Epithelial cell of esophagus (primary cell): ENCODE measurements at places on chromosomes 7 and 10.

DNA sequence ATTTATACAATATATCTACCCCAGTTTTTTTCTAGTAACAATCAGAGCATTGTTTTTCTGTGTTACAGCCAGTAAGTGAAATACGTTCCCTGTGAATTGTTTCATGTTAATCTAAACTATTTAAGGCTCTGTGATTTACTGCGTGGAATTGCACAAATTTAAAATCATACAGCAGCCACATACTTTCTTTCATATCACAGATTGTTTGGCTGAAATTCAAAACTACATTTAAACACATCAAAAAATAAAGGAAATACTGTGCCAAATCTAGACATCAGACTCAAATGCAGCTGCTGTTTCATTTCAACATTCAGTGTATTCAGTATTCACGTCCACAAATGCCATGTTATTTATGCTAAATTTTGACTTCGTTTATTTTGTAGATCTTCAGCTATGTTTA, 242.6 kb upstream of the HGF start:
- no peak for DNase-seq

- no peak for DNase-seq
These were observed 33.7 kb downstream of the SCRN1 start for GRCh38 chr7:29955799-29956486.

DNA sequence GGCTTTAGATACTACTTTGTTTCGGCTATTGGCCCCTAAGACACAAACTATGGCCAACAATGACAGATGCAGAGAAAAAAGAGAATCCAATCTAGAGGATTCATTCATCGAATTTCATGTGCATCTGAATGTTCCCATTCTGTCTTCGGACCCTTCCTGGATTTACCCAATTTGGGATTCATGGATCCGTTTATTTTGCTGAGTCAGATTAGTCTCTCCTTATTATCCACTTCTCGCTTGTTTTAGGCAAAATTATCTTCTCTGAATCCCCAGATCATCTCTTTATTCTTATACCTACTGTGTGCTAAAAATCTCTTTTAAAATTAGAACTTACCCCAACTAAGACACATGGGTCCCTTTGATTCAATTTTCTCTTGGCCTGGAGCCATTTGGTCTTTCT, 6.5 kb downstream of the TRPV6 start:
- DNase-seq = no peak

DNA sequence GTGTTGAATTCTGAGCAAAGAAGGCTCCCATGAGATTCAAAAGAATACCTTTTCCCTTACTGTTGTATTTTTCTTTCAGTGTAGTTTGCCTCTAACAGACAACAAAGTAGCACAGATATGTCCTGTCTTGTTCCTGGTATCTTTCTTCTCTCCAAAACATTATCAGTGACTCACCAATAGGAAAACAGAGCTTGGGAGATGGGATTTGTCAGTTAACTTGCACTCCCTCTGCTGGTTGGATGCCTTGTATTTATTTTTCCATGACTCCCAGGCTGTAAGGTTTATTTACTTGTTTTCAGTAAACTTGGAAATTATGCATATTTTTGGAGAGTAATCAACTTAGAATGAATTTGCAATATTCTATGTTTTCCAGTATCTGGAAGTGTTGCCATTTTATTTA, 129.7 kb downstream of the SAMD9 start:
- peak; percentile 91 for DNase-seq

DNA sequence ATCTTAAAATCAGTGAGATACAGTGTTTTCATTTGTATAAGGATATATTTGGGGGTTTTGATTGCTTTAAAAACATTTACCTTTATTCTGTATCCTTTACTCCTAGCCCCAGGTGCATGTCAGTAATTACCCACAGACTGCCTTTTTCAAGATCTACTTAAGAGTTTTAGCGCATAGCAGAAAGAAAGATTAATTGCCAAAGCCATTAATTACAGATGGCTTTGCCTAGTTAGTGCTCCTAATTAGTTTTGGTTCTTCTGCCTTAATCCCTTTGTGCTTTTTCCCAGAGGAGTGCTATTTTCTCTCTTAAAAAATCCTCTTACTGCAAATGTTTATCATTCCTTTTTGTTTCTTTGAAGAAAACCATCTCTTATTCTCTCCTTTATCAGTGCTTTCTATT, 122.8 kb downstream of the MAPK8 start:
- DNase-seq = no peak

GRCh38 chr7:51369746-51370145, 53.1 kb upstream of the COBL start:
- peak; percentile 33 for DNase-seq

- no peak for DNase-seq
These were observed 161.7 kb upstream of the LYZL2 start for GRCh38 chr10:30791197-30791611.

DNA sequence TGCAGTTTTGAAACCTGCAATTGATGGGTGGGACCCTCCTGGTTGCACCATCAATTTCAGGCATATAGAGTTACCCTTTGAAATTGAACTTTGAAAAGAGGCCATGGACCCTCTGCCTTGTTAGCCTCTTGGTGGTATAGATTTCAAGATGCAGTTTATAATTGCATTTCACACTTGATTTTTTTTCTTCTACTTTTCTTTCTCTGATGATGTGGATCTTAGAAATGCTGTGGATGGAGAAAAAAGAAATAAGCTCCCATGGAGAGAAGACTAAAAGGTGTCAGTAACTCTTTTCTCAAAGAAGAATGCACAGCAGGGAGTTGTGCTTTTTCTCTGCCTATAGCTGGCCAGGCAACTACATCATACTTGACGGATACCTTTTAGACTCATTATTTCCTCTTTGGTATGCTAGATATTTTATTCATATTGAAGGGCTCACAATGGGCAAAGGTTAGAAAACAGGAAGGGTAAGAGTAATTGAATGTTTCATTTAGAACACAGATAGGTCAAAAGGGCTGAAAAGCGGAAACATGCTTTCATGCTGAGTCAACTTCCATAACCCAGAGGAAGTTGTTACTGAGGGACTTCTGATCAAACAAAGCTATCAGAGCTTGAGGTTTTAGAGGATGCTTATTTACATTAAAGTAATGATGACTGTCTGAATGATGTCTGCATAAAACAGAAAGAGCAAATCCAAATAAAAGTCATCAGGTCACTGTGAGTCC, 773.2 kb upstream of the LRRN3 start:
- peak; percentile 26 for DNase-seq

- peak; percentile 50 for DNase-seq
These were observed 382.5 kb upstream of the KIAA1217 start for GRCh38 chr10:23826421-23826820.

GRCh38 chr7:105975770-105976417, 12.8 kb downstream of the CDHR3 start:
- peak; percentile 68 for DNase-seq

- DNase-seq = no peak
These were observed 595.9 kb upstream of the AUTS2 start for GRCh38 chr7:69002416-69002815.

GRCh38 chr10:60979667-60980104, 35.7 kb upstream of the RHOBTB1 start:
- no peak for DNase-seq

DNA sequence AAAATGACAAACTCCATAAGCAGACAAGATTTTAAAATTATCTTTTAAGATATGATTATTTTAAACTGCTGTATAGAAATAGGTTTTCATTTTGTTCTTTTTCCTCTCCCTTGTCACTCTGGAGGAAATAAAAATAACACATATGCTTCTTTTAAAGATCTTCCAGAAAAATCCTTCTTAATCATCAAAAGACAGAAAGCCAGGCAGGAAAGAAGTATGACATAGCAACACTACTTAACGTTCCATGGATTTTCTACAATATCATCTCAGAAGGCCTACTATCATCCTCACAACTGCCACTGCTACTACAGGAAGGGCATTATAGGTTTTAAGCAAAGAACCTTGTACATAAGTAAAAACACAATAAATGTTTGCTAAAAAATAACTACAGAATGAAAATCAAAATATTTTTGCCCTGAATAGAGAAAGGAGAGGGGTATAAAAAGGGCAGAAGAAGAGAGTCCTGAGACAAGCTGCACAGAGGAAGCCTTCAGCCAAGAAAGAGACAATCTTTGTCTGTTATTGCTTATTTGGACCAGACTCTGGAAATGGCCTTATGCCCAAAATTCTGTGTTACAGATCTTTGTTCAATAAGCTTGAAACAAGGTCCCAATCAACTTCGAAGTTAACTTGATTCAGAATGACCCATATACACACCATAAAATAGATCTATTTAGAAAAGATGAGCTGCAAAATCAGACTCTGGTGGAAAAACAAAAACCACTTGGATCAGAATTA, 67.8 kb downstream of the ABI1 start:
- no peak for DNase-seq

DNA sequence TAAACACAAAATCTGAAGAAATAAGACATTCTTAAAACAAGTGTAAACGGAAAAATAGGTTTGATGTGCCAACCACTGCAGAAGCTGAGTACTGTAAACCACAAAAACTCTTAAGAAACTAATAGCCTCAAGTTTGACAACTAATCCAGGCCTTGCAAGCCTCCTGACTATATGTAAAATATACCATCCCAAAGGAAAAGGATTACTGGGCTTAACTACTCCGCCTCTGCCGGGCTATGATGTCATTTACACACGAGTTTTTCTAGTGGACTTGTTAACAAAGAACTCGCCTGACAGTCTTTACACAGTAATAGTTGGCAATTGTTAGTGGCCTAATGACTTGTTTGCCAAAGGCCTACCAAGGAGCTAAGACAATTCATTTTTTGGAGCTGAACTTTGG, 2.1 kb downstream of the KIF5B start:
- peak; percentile 68 for DNase-seq

DNA sequence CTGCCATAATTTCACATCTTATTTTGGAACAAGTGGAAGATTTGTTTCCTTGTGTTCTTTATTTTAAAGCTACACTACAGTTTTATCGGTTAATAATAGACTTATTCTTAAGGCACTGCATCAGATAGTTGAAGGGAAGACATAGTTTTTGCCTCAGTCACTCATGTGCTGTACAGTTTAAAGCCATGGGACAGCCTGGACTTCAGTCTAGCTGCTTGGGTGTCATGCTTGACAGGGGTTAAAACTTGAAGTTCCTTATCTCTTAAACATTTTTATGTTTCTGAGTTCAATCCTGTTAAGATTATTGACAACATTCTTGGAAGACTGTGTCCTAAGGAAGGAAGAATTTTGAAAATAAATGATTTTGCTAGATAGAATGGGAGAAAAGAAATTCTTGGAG, 49.7 kb downstream of the PPP1R9A start:
- no peak for DNase-seq

DNA sequence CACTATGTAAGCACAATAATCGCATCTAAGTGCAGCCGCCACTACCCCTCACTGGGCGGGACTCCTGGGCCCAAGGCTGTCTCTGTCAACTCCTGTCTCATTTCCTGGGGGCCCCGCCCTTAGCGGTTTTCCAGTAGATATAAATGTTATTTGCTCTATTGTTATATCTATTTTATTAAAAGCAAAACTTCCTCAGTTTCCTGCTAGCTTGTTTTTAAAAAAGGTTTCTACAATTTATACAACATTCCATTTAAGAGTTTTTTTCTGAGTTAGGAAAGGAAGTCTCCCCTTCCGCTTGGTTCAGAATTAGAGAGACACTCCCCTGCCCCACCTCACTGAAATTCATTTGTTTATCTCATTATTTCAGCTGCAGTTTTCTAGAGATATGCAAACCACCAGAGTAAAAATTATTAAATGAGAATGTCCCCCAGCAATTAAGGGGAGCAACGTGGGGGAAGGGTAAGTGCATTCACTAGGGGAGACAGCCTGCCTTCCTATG, 82.7 kb downstream of the RAMP3 start:
- DNase-seq = peak; percentile 23

- no peak for DNase-seq
These were observed 112.9 kb upstream of the LYZL2 start for GRCh38 chr10:30742471-30742870.

DNA sequence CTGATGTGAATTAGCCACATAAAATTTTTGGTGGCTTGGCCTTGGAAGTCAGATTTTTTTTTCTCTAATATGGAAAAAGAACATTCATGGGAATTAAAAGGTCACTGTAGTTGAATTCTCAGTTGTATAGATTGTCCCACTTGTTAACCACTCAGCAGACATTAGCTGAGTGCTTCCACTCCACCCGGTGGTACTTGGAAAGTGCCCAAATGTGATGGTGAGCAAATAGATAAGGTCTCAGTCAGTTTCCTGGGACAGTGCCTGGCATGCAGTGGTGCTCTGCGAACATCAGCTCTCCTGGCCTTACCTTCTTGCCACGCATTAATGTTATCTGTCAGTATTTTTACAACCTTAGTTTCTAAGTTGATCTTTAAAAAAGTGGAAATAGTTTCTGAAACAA, 1.4 kb downstream of the ATP5F1C start:
- DNase-seq = peak; percentile 24

DNA sequence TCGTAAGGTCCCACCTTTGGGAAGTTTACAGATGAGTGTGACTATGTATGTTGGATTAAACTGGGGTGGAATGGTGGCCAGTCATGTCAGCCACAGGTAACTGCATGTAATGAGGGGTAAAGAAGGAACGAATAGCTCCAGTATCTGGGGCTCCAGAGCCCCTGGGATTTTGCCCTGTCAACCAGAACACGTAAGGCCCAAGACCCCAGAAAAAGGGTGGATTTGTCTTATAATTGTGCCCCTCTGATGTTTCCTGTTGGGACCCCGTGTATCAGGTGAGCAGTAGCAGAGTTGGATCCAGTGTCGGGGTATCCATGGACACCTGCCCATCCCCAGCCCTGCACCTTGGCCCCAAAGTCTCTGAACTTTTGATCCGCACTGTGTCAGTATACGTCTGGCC, 76.9 kb downstream of the ADARB2 start:
- no peak for DNase-seq

GRCh38 chr10:63547628-63548360, 26.6 kb downstream of the REEP3 start:
- peak; percentile 7 for DNase-seq
